Smooth muscle cell of the pulmonary artery (primary cell): ENCODE measurements at places on chromosomes 7 and 10. TPM values are rescaled to one million over a fixed set of nuclear protein-coding genes. Genes with fewer than 3 reads are reported as not detected.

The PLXDC2 gene
- 12.7 and 22.9 TPM in 2 replicates for total RNA-seq

The GPR85 gene
- total RNA-seq: 0.39 and 1.3 TPM in 2 replicates

The GPR146 gene
- total RNA-seq: 16.4 and 16.7 TPM in 2 replicates

The ANK3 gene
- total RNA-seq: 67.8 and 313 TPM in 2 replicates

The SPDYE2 gene
- not detected in 2 replicates for total RNA-seq

The DPP6 gene
- total RNA-seq: not detected in 2 replicates

The WEE2 gene
- total RNA-seq: not detected in 2 replicates

The STRIP2 gene
- 2.2 and 20.9 TPM in 2 replicates for total RNA-seq

The UNCX gene
- not detected in 2 replicates for total RNA-seq

The KCNK18 gene
- total RNA-seq: not detected in 2 replicates

The CUL2 gene
- 38.7 and 41.1 TPM in 2 replicates for total RNA-seq

The SLC16A9 gene
- total RNA-seq: 2.5 and 15.1 TPM in 2 replicates

The EPO gene
- not detected in 2 replicates for total RNA-seq

The CALML3 gene
- not detected in 2 replicates for total RNA-seq

The VKORC1L1 gene
- 23.9 and 27.6 TPM in 2 replicates for total RNA-seq

The CCL26 gene
- total RNA-seq: 0.36 and 1.8 TPM in 2 replicates

The GPR26 gene
- total RNA-seq: not detected in 2 replicates

The SPDYE8 gene
- not detected in 2 replicates for total RNA-seq
